Mucosa of gallbladder (tissue), 1 donor: ENCODE measurements at places on chromosomes 5 and 9.

- no peak for DNase-seq
Observed at GRCh38 chr5:156598964-156599363, 251.1 kb upstream of the PPP1R2B start.

- no peak for DNase-seq
Observed at GRCh38 chr5:131185523-131186104, 14.9 kb downstream of the LYRM7 start.

DNA sequence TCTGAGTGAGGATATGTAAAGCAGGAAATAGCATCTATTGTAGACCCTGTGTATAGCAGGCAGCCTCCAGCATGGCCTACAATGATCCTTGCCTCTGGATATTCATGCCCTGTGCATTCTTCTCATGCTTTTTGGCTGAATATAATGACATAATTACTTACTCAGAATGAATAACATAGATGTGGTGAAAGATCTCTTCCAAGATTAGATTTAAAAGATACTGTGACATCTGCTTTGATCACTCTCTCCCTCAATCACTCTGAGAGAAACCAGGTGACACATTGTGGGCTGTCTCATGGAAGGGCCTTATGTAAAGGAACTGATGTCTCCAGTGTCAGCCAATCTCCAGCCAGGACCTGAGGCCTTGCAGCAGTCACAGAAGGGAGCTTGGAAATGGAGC, 376.7 kb downstream of the DNAH5 start:
- DNase-seq, result no peak

GRCh38 chr9:117046666-117047327, 359.7 kb downstream of the TRIM32 start:
- DNase-seq, result no peak

DNA sequence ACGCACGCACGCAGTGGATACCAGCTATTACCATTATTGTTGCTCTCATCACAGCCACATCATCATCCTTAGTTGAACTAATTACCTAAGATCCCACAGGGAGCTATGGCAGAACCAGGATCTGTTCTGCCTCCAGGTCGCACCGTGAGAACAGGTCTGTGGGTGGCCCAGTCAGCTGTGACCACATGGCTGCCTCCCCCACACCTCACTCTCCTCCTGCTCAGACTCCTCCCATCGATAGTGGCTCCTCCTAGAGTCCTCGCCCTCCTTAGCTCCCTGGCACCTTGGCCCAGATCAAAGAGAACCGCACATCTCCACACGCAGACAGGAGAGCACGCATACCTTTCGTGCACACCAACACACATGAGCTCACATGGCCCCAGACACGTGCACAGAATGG, 32.4 kb upstream of the RPL26L1 start:
- no peak for DNase-seq

GRCh38 chr9:99269416-99269815, 47.3 kb downstream of the SEC61B start:
- no peak for DNase-seq

GRCh38 chr9:136853596-136854112, 1.5 kb downstream of the MAMDC4 start:
- no peak for DNase-seq

DNA sequence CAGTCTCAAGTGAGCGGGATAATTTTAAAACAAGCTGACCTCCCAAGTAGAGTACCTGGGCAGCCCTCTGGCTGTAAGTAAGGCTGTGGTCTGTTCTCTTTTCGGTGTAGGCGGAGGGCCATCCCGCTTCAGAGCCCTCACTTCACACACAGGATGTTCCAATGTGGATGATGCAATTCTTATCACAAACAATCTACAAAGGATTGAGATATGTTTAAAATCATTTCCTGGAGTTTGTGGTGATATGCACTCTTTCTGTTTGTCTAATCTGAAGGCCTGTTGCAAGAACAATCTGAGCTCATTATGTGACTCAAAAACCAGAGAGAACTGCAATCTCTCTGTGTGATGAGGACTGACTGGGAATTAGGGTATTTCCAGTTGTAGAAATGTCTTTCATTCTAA, 42.5 kb downstream of the ITGA2 start:
- no peak for DNase-seq
